IMR-90 (cell line): ENCODE measurements at places on chromosomes 5 and 9. TPM values are rescaled to one million over a fixed set of nuclear protein-coding genes. Genes with fewer than 3 reads are reported as not detected.

DNA sequence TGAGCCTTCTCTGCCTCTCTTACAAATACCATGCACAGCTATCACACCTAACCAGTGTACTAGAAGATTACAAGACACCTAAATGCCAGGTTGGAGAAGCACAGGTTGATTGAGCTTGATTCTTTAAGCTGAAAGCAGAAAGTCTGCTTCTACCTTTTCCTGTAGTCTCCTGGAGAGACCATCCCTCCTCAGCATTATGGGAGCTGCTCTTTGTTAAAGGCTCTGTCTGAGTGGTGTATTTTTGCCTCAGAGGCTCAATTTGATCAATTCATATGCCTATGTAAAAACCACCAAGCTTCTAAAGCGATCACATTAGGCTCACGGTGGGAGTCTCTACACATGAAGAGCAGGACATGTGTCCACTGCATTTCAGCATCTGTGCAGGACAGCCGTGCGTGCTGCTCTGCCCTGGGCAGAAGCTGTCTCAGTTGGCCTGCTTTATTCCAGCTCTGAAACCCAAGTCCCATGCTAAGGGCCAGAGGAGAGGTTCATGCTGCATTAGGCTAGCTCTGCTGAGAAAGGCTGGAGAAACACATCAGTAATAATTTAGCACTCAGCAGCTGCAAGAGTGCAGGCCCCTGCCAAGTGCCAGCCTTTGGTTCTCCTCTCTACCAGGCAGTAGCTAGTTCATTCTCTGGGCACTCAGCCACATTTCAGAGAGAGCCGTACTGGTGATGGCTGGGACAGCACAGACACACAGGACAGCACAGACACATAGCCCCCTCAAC is 41.7 kb downstream of the TMEM167A start:
- no peak for DNase-seq

DNA sequence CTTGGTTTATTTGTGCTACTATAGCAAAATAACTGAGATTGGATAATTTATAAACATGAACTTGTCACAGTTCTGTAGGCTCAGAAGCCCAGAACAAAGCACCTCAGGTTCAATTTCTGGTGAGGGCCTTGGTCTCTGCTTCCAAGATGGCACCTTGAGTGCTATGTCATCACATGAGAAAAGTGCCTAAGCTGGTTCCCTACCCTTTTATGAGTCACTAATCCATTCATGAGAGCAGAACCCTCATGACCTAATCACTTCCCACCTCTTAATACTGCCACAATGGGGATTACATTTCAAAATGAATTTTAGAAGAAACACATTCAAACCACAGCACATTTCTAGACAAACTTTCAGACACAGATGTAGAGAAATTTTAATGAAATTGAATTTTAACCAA is 98.2 kb upstream of the PRSS3 start:
- no peak for DNase-seq

- DNase-seq: no peak
These were observed 34.3 kb downstream of the DNAH5 start for GRCh38 chr5:13910201-13910600.

DNA sequence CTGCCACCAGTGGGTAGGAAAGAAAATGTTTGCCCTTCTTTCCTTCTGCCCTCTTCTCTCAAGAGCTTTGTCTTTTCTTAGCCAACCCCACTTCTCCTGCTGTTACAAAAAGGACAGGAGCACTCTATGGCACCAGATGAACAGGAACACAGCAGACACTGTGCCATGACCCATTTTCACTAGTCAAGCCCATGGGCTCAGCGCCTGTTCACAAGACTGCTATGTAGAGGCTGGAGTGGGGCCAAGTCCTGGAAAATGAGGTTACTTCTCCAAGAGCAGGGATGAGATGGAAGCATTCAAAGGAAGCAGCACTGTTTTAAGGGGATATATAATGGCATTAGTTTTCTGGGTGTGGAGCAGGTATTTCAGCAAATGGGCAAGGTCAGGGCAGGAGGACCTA is 46.8 kb upstream of the GRAMD2B start:
- no peak for DNase-seq

DNA sequence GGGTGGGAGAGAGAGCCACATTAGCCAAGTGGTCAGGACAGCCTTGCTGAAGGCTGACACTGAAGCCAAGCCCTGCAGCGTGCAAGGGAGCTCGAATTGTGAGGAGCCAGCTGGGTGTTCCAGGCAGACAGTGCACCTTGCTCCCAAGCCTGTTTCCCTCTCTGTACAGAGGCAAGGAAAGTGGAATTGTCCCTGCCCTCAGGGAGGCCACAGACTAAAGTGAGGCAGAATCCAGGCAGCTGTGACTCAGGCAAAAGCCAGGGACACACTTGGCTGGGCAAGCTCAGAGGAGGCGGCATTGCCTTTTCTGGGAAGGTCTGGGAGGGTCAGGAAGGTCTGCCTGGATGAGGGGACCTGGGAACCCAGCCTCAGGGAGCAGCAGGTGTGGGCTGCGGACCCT is 50.2 kb upstream of the LMX1B start:
- DNase-seq: no peak

- DNase-seq: no peak
These were observed 134.3 kb upstream of the BOD1 start for GRCh38 chr5:173750538-173751265.

DNA sequence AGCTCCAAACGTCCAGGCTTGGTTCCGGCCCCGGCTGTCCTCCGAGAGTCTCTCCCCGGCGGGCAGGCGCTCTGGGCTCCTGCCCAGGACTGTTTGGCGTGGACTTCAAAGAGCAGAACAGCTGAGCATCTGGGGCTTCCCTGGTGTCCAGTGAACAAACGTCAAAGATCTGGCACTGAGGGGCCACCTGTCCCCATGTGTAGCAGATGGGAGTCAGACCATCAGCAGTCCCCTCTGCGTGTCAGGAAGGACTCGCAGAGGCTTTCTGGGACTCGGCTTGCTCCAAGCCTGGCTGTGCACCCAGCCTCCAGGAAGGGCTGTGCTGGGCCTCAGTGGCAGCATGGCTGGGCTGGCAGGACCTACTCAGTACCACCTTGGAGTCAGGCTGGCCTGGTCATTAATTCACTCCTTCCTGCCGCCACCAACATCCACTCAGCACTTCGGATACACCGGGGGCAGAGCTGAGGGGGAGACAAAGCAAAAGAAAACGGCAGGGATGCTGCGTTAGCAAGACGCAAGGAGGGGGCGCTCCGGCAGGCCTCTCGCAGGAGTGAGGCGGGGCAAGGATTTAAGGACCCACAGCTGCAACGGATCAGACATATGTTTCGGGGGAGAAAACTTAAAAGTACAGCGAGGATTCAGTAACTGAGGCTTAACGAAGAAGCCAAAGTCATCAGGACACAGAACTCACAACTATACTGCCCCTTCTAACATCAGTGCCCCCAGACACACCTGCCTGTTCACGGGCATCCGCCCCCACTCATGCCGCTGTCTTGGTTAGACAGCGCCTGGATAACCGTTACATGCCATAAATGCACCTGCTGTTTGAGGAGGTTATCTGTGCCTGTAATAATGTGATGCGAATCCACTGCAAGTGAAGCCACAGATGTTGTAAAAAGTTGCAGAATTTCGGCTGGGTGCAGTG is 164.5 kb upstream of the PHYKPL start:
- DNase-seq: no peak

The C9orf57 gene
- polyA plus RNA-seq: not detected in 2 replicates

The PHAX gene
- 25.7 and 32.5 TPM in 2 replicates for polyA plus RNA-seq

The LCP2 gene
- polyA plus RNA-seq: not detected in 2 replicates

The CYFIP2 gene
- polyA plus RNA-seq: 6.7 and 6.8 TPM in 2 replicates

The FCN2 gene
- not detected in 2 replicates for polyA plus RNA-seq

The FAM153A gene
- not detected in 2 replicates for polyA plus RNA-seq
